ENCODE measurements at places on chromosomes 1 and 21.

GRCh38 chr1:162861101-162861500, at the start of gene CCDC190:
Gene CCDC190 (minus strand): TSS chr1:162861175. CDS start chr1:162859646, 1,529 bp downstream.
- no peak for DNase-seq

- peak; percentile 39 for DNase-seq
Measured at GRCh38 chr21:39441502-39442475, 3.8 kb downstream of the LCA5L start.

DNA sequence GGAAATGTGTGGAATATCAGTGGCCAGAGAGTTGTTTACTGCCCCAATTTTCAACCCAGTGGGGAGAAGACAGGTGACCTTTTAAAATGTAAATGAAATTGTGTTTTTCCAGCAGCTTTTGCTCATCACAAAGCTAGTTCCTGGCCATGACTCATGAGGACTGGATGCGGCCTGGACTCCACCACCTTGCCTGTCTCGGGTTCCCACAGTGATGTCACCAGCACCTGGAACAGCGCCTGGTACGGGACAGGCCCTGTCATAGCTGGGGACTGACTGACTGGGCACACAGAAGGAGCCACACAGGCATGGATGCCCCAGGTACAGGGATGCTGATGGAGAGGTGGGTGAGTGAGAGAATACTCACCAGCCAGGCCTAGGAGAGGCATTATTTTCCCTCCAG, 277.1 kb downstream of the AJAP1 start:
- DNase-seq: no peak

DNA sequence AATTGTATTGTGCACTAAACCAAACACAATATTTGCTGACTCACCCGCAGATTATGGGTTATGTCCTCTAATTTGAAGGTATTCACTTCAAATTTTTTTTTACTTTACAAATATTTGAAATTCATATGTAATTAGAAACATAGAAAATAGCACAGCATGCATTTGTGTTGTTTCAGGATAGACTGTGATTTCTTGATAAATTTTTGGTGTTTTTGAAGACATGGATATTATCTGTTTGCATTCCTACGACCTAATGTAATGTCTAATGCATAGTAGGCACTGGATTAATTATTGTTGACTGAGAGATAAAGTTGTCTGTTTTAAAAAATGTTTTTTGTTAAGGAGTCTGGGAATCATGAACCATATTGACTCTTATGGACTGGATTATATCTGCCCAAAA, 850.2 kb downstream of the BRINP3 start:
- no peak for DNase-seq

GRCh38 chr1:150365941-150366340, 2.0 kb downstream of the RPRD2 start:
- peak; percentile 24 for DNase-seq

DNA sequence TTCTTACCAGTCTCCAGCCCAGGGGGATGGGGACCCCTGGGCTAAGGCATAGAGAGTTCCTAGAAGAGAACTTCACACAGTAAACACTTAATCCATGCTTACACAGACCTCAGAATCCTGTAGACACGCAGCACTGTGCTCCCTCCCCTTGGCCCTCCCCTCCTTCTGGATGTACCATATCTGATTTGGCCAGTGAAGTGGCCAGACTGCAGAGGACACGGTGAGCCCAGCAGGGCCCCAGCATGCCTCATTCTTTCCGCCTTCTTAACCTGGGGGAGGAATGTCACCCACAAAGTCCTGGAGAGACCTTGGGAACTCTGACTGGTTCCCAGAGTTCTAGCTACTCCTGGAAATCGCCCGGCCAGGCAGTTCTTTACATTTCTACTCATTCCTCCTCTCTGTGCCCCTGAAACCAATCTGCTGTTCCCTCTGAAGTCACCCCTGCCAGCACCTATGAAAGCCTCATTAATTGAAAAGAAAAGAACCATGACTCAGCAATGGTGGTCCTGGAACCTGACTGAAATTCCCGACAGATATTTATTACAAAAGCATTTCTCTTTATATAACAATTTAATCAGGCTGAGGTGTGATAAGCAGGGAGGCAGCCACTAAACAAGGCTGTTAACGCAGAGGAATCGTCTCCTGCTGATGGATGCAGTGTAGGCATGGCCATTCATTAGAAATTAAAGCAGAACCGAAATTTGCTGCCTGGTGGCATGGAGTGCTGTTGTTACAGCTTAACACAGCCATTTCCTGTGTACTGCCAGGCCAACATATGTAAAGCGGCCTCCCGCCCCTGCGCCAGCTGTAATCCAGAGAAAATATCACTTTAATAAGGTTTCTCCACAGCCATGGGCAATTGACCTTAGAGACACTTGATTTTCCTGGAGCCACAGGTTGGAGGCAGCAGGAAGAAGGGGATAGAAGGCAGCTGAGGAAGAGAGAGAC, 74.6 kb upstream of the KCND3 start:
- DNase-seq: no peak

DNA sequence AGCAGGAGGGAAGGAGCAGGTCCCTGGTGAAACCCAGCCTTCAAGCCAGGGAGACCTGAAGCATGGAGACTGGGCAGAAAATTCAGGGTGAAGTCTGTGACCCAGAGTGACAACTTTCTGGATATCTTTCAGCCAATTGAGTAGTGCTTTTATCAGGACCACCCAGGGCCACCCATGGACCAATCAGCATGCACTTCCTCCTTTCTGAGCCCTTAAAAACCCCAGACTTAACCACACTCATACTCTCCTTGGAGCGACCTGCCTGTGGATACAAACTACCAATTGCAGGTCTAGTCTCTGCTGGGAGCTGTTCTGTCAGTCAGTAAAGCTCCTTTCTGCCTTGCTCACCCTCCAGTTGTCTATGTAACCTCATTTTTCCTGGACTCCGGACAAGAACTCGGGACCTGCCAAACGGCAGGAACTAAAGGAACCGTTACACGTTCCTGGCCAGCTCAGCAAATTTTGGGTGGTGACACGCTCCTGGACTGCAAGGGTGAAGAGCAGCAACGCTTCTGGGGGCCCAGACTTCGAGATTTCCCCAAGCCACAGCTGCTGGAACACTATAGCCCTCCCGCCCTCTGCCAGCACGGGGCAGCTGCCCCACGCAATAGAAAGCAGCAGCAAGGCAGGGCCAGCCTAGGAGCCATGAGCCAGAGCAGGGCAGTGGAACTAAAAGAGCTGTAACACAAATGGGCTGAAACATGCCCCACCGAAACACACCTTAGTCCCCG, 1183.4 kb downstream of the AMY1C start:
- no peak for DNase-seq

Measured in CD4-positive, alpha-beta T cell treated with Interferon alpha-2 for 1 hour (primary cell).